Stimulated activated CD8-positive, alpha-beta memory T cell treated with anti-CD3 and anti-CD28 coated beads, Interleukin-7, amount 100 ng/mL, for 24 hours (primary cell): ENCODE measurements at places on chromosomes 6 and 20.

DNA sequence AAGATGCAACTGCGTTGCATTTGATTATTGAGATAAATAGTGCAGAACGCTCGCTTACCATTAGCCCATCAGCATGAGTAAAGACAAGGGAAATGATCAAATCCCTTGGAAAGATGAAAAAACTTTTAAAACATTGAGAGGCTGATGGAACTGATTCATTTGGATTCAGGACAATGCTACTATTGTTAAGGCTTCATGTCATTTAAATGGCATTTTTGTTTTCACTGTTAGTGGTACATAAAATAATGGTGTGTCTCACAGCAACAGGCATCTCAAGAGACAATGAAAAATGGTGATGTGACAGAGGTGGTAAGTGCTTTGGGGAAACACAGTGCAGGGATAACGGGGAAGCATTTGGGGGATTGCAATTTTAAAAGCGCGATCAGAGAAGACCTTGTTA lies 159.7 kb upstream of the KCNG1 start:
- no peak for DNase-seq

- DNase-seq, result no peak
Observed at GRCh38 chr6:38686270-38687042, 16.5 kb downstream of the GLO1 start.

DNA sequence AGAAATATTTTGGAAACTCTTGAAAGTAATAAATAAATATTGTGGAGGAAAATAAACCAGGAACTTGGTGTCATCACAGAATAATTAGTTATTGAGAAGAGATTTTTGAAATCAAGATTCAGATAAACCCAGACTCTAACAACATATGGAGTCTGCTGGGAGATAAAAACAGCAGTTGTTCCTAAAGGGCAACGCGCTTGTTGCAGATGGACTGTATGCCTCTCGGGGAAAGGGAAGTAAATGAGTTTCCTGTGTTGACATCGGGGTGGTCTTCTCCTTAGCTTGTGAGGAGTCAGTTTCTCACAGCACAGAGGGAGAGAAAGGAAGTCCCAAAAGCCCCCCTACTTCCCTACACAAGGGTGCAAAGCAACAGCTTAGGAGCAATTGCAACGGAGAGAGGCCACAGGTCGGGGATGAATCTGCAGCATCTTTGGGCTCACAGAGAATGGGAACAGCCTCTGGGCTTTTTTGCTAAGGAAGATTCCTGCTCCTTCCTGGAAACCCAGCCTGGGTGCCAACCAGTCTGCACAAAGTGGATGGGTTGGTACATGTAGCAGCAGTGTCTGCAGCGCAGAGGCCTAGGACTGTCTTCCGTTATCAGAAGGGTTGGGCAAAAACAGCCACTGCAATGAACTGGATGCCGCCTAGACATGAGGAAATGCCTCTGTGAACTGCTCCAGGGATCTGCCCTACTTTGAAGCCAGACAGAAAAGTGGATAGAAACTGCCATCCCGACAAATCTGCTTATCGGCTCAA lies 603.0 kb upstream of the NRSN1 start:
- DNase-seq, result no peak

DNA sequence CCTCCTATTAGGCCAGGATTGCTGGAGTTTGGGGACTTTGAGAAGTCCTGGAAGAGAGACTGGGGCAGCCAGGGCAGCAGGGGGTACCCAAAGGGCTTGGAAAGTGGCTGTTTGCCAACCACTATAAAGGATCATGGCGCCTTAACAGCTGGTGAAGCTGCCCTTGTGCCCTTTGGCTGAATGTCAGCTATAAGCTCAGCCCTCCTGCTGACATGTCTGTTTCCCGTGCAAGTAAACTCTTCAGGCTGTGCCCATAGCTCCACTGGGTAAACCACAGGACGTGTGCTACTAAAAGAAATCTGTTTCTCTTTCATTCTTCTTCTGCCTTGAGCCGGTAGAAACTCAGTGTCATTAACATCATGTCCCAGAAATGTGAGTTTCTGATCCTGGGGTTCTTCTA lies 97.3 kb downstream of the CAP2 start:
- DNase-seq, result no peak

- no peak for DNase-seq
Observed at GRCh38 chr20:60541991-60542390, 583.8 kb downstream of the CDH26 start.

GRCh38 chr20:60964911-60965310 lies 287.1 kb upstream of the CDH4 start:
- DNase-seq, result no peak

DNA sequence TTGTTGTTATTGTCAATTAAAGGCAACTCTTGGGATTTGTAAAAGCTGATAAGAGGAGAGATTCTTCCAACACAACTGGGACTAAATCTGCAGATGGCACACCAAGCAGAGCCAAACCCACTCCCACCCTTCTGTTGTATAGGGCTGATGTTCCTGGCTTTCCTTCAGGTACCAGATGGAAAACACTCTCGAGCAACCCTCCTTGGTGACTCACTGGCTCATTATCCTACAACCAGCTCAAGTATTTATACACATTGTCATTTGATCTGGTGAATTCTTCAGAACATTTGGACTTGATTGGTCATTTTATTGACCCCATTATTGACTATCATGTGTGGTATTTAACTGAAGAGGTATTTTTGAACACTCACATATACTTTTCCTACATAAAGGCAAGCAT lies 190.3 kb upstream of the PCSK2 start:
- DNase-seq, result no peak

DNA sequence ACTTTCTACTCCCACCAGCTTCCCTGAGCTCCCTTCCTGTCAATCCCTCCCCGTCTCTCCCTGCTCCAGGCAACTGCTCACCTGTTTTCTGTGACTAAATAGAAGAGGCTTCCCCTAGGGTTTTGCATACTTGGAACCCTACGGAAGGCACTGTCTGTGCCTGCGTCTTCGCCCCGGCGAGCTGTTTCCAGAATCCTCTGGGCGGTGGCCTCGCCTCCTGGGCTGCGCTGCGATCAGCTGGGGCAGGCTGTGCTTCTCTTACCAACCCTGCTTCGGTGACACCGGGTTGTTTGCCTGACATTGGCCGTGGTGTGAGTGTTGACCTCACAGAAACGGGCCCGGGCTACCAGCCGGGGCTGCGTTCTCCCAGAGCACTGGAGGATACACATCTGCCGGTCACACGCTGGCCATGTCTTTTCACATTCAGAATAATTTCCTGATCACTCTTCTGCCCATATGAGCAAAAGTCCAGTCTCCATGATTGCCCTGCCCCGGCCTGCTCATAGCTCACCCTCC lies 29.4 kb upstream of the CCR6 start:
- no peak for DNase-seq

DNA sequence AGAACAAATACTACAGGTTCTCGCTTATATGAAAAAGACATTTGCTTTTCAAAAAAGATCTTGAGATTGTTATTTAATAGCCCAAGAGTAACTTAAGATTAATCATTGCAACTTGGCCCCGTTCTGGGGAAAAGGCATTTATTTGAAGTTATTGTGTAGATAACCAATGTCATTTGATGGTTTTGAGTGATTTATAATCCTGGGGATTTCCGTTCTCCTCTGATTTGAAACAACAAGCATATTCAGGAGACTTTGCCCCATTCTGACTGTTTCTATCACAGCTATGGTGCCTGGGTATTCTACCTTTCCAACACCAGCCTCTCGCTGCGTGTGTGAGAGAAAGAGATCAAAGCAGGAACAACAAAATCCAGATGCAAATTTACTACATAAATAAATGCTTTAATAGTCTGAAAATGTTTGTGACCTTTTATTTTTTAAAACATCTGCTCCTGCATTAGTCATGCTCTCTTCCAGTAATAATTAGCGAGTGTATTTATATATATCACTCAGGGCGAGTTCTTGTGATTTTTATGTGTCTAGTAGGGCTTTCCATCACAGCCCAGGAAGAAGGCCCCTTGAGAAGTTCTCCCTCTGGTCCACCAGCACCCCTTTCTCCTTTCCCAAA lies 197.9 kb upstream of the FOXQ1 start:
- DNase-seq, result no peak

GRCh38 chr20:24199501-24199900 lies 210.9 kb upstream of the GGTLC1 start:
- no peak for DNase-seq

DNA sequence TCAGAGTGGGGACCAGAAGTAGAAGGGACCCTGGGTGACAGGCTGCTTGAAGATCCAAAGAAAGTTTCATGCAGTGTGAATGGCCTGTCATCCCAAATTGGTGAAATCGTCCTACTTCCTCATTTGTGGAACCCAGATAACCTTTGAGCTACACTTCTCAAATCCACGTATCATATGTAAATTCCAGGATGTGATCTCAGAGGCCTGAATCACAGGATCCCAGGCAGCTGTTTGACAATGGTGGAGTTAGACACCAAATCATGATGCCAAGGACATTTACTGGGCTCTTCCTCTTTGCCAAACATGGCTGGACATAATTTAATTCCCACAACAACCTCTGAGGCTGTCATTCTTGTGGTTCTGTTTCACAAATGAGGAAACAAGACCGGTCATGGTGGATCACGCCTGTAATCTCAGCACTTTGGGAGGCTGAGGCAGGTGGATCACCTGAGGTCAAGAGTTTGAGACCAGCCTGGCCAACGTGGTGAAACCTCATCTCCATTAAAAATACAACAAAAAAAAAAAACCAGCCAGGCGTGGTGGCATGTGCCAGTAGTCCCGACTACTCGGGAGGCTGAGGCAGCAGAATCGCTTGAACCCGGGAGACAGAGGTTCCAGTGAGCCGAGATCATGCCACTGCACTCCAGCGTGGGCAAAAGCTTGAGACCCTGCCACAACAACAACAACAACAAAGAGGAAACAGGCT lies 39.9 kb upstream of the TTPAL start:
- no peak for DNase-seq

DNA sequence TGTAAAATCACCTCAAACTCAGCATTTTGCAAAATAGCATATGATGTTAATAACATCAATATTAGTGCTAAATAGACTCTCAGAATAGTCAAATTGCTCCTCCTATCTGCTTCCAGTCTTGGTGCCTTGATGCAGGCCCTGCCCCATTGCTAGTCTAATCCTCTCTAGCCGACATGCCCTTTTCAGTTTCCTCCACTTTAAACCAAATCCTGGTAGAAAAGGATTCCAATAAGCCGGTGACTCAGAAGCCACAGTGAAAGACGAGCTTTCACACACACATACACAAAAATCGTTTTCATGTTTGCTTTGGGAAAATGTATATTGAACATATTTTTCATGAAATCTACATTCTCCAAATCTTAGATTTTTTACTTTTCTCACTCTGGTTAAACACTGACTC lies 203.1 kb downstream of the LMBRD1 start:
- DNase-seq, result no peak
